ENCODE measurements at places on chromosomes 16 and 17.

DNA sequence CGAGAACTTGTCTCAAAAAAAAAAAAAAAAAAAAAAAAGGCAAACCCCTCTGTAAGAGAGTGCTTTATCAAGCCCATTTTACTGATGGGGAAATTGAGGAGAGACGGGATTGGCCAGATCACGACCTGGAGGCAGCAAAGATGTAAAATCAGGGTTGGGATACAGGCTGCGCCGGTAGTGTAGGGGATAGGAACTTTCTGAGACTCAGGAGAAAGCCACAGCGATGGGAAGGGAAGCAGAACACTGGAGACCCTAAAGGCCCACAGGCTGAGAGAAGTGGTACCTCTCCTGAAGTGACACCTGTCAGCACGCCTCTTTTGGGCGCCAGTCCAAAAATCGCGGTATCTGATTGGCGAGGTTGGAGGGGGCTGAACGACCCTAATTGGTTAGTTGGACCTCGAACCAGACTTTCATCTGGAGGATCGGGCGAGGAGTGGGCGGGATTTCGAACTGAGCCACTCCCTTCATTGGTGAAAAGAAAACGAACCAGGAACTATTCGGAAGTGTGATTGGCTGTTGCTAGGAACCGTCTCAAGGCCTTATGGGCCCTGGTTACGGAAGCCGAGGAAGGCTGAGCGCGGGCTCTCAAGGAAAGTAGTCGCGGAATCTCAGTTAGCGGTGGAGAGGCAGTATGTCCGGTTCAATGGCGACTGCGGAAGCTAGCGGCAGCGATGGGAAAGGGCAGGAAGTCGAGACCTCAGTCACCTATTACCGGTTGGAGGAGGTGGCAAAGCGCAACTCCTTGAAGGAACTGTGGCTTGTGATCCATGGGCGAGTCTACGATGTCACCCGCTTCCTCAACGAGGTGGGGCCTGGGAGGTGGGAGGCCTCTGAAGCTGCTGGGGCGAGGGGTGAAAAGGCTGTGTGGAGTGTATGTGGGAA lies at the start of gene CYB5B:
TSS of gene CYB5B (plus strand) at position 567 of the 882 bp plus-strand sequence. CDS start at position 632, 65 bp downstream.
- peak; percentile 88 for DNase-seq

- DNase-seq: no peak
Measured at GRCh38 chr17:56482229-56482628, 111.3 kb upstream of the NOG start.

DNA sequence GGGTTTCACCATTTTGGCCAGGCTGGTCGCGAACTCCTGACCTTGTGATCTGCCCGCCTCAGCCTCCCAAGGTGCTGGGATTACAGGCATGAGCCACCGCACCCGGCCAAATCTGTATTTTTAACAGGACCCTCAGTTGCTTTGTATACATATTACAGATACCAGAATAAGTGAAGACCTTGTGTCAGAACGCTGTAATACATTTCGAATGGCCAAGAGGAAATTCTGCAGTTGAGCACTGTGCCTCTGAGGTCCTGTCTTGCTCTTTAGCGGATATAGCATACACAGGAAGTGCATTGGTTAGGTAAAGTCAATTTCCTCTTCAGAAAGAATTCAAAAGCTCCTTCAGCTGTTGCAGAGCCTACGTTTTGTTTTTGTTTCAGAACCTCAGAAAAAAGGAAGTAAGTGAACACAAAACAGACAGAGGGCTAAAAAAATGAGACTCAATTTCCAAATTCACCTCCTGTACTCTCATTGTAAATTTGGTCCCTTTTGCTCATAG lies 15.7 kb downstream of the CRLF3 start:
- DNase-seq: peak; percentile 80

DNA sequence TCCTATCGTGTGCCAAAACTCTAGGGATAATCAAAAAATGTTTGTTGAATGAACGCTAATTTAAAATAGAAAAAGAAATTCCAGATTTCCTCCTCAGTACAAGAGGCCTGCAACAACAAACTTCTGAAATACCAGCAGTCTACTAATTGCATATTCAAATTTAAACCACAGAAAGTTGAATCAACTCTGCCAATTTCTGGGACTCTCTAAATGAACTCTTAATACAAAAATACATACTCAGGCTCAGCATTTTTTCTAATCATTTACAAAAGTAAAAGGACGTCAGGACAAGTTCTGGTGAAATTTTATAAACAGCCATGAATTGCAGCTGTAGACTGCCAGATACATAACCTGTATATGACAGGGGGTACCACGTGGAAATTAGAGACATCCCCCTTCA lies 49.0 kb downstream of the KANSL1 start:
- no peak for DNase-seq

DNA sequence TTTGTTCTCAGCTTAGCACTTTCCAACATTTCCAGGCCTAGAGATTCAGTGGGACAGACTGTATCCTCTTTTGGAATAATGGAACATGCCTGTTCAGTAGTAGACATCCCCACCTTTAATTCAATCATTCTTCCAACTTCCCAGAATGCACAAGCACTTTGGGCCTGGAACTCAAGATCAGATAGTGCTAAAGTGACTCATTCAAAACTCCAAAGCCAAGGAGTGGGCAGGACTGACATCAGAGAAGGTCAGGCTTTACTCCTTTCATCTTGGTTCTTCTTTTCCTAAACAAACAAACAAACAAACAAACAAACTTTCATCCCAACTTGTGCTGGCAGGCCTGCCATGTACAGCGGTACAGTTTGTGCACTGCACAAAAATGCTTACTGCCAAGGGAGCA lies 172.0 kb downstream of the AXIN2 start:
- no peak for DNase-seq

- no peak for DNase-seq
Measured at GRCh38 chr17:62681061-62681938, 53.8 kb downstream of the MRC2 start.

DNA sequence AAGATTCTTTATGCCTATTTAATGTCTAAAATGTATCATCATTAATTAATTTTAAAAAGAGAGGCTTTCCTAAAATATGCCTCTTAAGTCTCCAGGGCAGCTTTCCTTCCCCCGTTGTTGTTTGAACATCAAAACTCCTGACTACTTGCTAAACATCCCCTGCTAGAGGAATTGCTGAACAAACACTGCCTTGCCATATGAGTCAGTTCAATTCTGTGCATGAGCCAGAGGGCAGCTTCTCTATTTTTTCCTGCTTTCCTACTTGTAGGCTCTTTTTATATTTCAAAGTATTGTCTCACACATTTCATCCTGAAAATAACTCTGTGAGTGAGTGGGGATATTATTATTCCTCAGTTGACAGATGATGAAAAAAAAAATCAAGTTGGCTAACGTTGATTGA lies 143.4 kb downstream of the HS3ST4 start:
- DNase-seq: no peak

GRCh38 chr16:49698453-49698815 lies 157.5 kb downstream of the ZNF423 start:
- no peak for DNase-seq

DNA sequence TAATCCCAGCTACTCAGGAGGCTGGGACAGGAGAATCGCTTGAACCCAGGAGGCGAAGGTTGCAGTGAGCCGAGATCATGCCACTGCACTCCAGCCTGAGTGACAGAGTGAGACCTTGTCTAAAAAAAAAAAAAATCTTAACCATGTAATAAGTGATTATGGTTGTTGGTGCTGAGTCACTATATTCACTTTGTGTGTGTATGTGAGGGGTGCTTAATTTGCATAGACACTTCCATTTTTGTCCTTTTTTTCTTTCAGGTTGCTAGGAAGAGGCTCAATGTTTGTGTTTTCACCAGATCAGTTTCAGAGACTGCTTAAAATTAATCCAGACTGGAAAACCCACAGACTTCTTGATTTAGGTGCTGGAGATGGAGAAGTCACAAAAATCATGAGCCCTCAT lies 18.2 kb downstream of the METTL9 start:
- DNase-seq: peak; percentile 13

DNA sequence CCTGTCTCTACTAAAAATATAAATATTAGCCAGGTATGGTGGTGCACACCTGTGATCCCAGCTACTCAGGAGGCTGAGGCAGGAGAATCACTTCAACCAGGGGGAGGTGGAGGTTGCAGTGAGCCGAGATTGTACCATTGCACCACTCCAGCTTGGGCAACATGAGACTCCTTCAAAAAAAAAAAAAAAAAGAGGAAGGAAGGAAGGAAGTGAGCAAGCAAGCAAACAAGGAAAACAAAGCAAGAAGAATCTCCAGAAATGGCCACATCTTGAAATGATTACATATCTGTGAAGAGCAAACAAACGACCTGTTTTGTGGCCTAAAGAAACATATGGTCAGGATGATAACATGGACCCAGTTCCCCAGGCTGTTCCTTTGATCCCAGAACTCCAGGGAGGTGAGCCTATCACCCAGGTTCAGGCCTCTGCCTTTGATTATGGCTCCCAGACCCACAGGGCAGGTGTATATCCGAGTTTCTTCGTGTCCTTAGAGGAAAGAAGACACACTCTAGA lies 8.9 kb downstream of the ACOX1 start:
- no peak for DNase-seq

DNA sequence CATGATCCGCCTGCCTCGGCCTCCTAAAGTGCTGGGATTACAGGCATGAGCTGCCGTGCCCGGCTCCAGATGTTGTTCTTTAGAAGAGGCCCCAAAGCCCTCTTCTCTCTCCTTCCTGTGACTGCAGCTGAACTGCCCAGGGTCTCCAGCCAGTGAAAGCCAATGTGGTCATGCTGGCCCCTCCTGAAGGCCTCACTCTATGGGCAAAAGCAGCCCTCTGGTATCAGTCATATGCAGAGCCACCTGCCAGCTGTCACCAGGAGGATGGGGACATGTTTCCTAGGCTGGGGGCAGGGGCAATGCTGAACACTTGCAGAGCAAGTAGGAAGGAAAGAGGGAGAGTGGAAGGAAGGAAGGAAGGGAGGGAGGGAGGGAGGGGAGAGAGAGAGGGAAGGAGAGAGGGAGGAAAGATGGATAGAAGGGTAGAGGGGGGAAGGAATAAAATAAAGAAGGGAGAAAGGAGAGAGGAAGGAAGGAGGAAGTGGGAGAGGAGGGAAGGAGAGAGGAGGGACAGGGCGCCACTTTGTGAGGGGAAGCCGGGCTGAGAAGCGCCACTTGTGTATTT lies 36.0 kb downstream of the SOCS3 start:
- no peak for DNase-seq

- DNase-seq: no peak
Measured at GRCh38 chr17:5516060-5516792, 29.9 kb downstream of the MIS12 start.

- DNase-seq: no peak
Measured at GRCh38 chr17:66444031-66444430, 141.6 kb downstream of the PRKCA start.

All from GM06990 (cell line).